ENCODE measurements at places on chromosomes 7 and 10. TPM values are rescaled to one million over a fixed set of nuclear protein-coding genes. Genes with fewer than 3 reads are reported as not detected.
A peak's percentile ranks its signal among the peaks of the same experiment; 100 is the strongest.

DNA sequence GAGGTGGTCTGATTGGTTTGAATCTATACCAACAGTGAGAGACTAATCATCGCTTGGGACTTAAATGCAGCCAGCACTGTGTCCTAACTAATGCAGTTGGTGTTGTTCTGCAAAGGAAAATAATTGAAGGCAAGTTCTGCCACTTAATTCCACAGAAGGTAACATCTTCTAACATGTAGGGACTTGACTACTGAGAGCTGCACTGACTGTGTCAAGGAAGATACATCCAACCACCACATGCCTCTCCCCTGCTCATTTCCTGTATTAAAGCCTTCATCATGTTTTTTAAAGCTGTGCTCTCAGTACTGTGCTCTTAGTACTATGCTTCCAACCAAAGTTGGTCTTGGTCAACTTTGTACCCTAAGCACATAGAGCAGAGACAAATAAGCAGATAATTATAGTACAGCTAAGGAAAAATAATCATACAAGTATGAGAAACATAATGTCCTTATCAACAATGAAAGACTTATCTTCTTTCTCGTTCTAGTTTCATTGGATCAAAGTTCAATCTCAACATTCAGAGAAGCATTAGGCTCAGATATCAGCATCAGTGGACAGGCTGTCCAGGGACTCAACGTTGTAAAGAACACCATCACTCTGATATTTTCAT is 2.8 kb upstream of the CYP3A4 start:
- H3K27ac ChIP-seq = no peak overlapping the region
- no peaks in the 10 kb centered on the region for H3K36me3 ChIP-seq
- no peaks in the 10 kb centered on the region for H3K27me3 ChIP-seq
- no peak for DNase-seq
- H3K4me3 ChIP-seq = no peak overlapping the region

DNA sequence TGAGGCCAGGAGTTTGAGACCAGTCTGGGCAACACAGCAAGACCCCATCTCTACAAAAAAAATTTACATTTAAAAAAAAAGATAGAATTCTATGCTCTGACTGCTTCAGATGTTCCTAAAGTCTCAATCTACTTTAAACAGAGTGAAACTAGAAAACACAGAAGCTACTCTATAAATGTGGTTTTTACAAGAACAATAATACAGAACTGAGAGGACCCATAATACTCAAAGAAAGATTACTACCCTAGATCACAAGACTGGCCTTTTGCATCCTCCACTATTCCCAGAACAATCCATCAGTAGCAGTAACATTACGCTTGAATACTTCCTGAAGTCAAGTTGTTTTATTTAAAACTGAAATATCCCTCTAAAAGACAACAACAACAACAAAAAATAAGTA is 119.4 kb downstream of the ZFAND4 start:
- H3K4me1 ChIP-seq = no peaks in the 10 kb centered on the region
- no peak overlapping the region for H3K27ac ChIP-seq
- no peak for DNase-seq
- H3K36me3 ChIP-seq = no peaks in the 10 kb centered on the region

DNA sequence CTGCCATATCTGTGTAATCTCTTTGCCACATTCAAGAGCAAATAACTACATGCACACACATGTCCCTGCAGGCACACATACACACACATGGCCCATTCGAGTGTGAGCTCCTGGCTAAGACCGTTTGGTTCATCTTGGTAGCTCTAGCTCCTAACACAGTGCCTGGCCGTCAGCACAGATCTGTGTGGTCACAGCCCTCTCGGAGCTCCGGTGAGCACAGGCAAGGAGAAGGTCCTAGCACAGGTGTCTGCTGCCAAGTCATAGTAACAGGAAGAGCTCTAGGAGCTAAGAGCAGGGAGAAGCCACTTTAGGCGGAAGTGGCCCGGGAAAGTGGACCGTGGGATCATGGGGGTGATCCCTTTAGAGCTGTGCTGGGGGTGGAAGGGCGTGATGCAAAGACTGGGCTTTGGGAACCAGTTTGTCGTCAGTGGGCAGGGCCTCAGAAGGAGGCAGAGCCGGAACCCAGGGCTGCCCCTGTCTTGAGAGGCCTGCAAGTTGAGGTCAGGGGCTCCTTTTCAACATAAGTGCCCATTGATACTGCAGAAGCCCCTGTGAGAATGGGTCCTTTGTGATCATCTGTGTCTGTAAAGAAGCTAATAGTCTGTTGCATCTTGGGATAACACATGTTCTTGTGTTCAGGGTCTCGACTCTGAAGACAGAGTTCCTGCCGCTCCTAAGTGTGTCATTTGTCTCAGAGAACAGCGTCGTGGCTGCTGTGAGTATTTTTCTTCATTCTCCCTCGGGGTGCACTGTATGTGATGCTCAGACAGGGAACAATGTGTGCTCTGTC is 16.6 kb upstream of the ARPC1B start:
- no peak for DNase-seq
- no peak overlapping the region for H3K27ac ChIP-seq
- H3K4me1 ChIP-seq = no peaks in the 10 kb centered on the region
- peaks cover 25% of the 10 kb centered on the region for H3K36me3 ChIP-seq

DNA sequence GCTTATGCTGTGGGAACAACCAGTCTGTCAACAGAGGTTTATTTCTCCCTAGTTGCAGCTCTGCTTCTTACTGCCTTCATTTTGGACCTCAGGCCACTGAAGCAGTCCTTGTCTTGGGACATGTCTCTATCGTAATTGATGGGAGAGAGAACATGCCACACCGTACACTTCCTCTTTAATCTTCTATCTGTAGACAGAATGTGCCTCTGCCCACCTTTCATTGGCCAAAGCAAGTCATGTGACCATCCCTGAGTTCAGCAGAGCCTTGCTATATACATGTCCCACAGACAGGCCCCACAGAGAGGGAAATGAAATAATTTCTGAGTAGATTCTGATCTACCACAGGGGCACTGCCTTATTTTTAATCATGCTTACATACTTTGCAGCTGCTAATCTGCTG is 98.0 kb downstream of the KCND2 start:
- no peak overlapping the region for H3K4me3 ChIP-seq
- H3K27ac ChIP-seq = no peak overlapping the region
- no peaks in the 10 kb centered on the region for H3K27me3 ChIP-seq

DNA sequence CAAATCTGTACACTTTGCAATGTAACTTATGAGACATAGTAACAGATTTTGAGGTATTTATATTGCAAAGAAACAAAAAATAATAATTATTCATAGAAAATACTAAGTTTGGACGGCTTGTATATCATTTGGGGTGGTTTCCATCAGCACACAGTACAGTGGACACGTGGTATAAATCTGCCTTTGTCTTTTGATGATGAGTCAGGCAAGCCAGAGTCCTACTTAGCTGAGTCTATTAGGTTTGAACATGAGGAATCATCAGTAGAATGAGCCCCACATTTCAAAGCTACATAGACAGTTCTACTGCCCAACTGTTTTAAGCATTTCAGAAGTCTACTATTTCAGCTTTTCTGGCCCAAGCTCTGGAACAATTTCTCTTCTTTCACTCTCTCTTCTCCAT is 803.2 kb downstream of the PHTF2 start:
- H3K27me3 ChIP-seq = no peaks in the 10 kb centered on the region
- DNase-seq = no peak
- no peaks in the 10 kb centered on the region for H3K4me1 ChIP-seq
- no peaks in the 10 kb centered on the region for H3K36me3 ChIP-seq

DNA sequence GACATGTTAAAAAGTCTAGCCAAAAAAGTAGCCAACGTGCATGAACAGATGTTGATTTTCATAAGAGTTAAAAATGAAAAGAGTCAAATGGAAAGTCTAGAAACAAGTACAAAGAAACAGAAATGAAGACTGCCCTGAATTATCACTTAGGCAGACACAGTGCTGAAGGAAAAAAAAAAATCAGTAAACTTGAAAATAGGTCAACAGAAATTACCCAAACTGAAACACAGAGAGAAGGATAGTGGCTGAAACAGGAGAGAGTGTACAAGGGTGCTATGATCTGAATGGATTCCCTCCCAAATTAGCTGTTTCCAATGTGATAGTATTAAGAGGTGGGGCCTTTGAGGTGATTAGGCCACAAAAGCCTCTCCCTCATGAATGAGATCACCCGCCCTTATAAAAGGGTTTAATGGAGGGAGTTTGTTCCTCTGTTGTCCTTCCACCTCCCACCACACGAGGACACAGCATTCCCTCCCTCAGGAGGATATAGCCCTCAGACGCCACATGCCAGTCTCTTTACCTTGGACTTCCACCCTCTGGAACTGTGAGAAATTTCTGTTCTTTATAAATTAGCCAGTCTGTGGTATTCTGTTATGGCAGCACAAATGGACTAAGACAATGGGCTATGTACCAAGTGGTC is 249.7 kb downstream of the AHR start:
- no peaks in the 10 kb centered on the region for H3K27me3 ChIP-seq
- no peak overlapping the region for H3K27ac ChIP-seq
- H3K36me3 ChIP-seq = no peaks in the 10 kb centered on the region
- H3K4me3 ChIP-seq = no peak overlapping the region

- H3K27me3 ChIP-seq = no peaks in the 10 kb centered on the region
- peak overlapping the region; percentile 24 for H3K27ac ChIP-seq
- no peaks in the 10 kb centered on the region for H3K36me3 ChIP-seq
- peaks cover 34% of the 10 kb centered on the region for H3K4me1 ChIP-seq
- DNase-seq = peak; percentile 38
Measured at GRCh38 chr10:89466599-89467035, 52.2 kb downstream of the IFIT5 start.

- no peak overlapping the region for H3K4me3 ChIP-seq
- H3K27ac ChIP-seq = no peak overlapping the region
- DNase-seq = no peak
Measured at GRCh38 chr7:111730476-111731300, 168.4 kb upstream of the IMMP2L start.

DNA sequence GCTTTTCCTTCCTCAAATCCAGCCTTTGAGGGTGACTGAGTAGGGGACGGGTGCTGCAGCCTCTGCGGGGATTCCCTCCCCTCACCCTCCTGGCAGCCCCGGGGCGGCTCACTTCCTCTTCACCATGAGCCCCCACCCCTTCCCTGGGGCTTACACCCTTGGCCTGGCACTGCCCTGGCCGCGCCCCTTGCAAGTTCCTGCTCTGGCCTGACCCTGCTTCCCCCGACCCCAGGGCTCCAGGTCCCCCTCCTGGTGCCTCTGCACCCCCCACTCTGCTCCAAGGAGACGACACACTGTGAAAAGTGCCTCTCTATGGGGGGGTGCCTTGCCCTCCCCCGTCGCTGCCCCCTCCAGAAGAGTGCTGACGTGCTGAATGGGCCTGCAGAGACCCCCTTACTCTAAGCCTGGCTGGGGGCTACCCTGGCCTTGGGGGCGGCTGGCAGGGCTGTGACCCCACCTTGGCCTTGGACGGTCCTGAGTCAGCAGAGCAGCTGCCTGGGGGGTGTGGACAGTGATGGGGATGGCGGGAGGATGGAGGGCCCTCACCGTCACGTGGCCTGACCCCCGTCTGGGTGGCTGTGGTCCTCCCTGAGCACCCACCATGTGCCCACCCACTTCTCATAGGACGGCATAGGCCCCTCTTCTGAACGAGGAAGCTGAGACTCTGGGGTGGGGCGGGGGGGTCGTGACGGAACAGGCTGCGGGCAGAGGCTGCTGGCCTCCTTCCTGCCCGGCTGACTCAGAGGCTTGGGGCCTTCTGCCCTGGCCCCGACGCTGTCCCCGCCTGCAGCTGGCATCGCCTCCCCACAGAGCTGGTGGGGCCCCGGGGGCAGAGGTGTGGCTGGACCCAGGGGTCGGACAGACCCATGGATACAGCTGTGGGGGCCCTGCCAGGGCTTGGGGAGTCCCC is 9.8 kb downstream of the LFNG start:
- H3K27me3 ChIP-seq = no peaks in the 10 kb centered on the region
- no peaks in the 10 kb centered on the region for H3K4me1 ChIP-seq
- peaks cover 4% of the 10 kb centered on the region for H3K36me3 ChIP-seq
- peak; percentile 88 for DNase-seq
- no peak overlapping the region for H3K27ac ChIP-seq

DNA sequence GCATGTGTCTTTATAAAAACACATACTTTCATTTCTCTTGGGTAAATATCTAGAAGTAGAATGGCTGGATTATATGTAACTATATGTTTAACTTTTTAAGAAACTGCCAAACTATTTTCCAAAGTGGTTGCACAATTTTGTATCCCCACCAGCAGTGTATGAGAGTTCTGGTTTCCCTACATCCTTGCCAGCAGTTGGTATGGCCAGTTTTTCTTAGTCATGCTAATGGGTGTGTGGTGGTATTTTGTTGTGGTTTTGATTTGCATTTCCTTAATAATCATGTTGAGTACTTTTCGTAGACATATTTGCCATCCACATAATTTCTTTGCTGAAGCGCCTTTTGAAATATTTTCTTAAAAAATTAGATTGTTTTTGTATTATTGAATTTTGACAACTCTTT is 60.3 kb downstream of the NEUROG3 start:
- H3K27ac ChIP-seq = no peak overlapping the region
- no peaks in the 10 kb centered on the region for H3K27me3 ChIP-seq
- H3K36me3 ChIP-seq = no peaks in the 10 kb centered on the region
- no peak overlapping the region for H3K4me3 ChIP-seq
- H3K4me1 ChIP-seq = no peaks in the 10 kb centered on the region

- H3K4me3 ChIP-seq = no peak overlapping the region
- H3K36me3 ChIP-seq = no peaks in the 10 kb centered on the region
- no peak for DNase-seq
- no peaks in the 10 kb centered on the region for H3K27me3 ChIP-seq
- peaks cover 7% of the 10 kb centered on the region for H3K4me1 ChIP-seq
- no peak overlapping the region for H3K27ac ChIP-seq
Measured at GRCh38 chr10:127410030-127410429, 139.1 kb upstream of the NPS start.

- no peak for DNase-seq
- no peaks in the 10 kb centered on the region for H3K4me1 ChIP-seq
- H3K36me3 ChIP-seq = no peaks in the 10 kb centered on the region
- H3K27ac ChIP-seq = no peak overlapping the region
- no peaks in the 10 kb centered on the region for H3K27me3 ChIP-seq
Measured at GRCh38 chr10:3874990-3875841, 90.2 kb upstream of the KLF6 start.

DNA sequence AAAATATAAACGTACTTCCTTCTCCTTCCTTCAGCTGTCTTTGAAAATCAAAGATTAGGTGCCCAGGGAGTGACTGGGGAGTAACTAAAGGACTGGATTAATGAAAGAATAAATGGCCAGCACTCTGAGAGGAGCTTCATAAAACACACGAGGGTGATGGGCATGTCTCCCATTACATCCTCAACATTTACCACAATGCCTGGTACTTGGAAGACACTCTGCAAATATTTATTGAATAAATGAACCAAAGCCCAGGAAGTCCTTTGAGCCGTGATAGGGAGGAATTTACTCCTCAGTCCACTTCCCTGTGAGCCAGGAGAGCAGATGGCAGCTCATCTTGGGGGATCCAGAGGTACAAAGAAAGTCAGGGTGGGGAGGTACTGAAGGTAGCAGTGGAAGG is 96.3 kb downstream of the RAB11FIP2 start:
- no peaks in the 10 kb centered on the region for H3K27me3 ChIP-seq
- no peak overlapping the region for H3K27ac ChIP-seq
- no peak for DNase-seq
- no peaks in the 10 kb centered on the region for H3K4me1 ChIP-seq

The ETV1 gene
- 28.6 TPM for total RNA-seq

The ZNF425 gene
- 2.5 TPM for total RNA-seq

The PHYHIPL gene
- total RNA-seq = 12.0 TPM

The VWDE gene
- 1.5 TPM for total RNA-seq

The LRRC4 gene
- total RNA-seq = 1.6 TPM

The ODAD2 gene
- 0.44 TPM for total RNA-seq
